ENCODE measurements at places on chromosomes 7 and 10.

DNA sequence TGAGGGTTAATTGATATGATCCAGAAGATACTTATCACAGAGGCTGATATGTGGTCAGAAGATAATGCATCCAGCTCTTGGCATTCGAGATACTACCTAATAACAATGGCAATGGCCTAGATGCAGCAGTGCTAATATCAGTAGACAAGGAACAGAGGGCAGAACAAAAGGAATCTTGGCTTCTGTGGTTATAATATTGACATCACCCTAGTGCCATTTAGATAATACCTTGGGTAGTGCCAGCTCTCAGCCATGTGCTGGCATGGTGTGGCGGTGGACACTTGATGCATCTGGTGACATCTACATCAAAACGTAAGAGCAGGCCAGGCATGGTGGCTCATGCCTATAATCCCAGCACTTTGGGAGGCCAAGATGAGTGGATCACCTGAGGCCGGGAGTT lies 101.8 kb downstream of the CALN1 start:
- ATAC-seq: no peak

- ATAC-seq: no peak
Observed at GRCh38 chr7:143455491-143455890, 12.2 kb downstream of the TAS2R60 start.

GRCh38 chr10:98391578-98391991 lies 23.4 kb downstream of the PYROXD2 start:
- ATAC-seq: peak; percentile 67

DNA sequence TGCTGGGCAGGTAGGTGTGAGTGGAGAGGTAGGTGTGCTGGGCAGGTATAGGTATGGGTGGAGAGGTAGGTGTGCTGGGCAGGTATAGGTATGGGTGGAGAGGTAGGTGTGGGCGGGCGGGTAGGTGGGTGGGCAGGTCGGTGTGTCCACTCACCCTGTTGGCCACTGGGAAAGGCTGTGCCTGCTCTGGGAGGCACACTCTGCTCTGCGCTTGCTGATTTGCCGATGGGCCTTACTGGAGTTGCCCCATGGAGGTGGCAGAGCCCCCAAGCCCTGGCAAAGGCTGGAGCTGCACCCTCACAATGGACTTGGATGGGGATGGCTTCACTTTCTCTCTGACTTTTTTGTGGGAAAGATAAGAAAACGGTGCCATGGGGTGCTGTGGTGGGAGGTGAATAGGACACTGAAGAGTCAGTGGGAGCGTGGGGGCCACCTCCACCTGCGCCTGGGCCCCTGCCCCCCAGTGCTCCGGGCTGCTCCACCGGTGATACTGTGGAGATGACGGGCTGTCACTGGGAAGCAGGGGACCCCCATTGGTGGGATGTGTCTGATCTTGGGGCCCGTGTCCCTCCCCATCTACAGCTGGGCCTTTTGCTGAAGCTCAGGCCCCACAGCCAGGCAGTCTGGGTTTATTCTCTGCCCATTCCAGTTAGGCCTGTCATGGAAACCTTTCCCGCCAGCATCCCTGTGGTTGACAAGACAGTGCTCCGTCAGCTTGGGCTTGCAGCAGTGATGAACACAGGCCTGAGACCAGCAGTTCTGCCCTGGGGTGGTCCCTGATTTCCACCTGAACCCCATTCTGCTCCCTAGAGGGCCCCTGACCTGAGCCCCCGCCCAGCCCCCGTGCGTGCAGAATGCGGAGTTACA lies 75.0 kb downstream of the NKX6-2 start:
- no peak for ATAC-seq

- no peak for ATAC-seq
Observed at GRCh38 chr10:108250936-108251620, 1086.6 kb upstream of the SORCS1 start.

DNA sequence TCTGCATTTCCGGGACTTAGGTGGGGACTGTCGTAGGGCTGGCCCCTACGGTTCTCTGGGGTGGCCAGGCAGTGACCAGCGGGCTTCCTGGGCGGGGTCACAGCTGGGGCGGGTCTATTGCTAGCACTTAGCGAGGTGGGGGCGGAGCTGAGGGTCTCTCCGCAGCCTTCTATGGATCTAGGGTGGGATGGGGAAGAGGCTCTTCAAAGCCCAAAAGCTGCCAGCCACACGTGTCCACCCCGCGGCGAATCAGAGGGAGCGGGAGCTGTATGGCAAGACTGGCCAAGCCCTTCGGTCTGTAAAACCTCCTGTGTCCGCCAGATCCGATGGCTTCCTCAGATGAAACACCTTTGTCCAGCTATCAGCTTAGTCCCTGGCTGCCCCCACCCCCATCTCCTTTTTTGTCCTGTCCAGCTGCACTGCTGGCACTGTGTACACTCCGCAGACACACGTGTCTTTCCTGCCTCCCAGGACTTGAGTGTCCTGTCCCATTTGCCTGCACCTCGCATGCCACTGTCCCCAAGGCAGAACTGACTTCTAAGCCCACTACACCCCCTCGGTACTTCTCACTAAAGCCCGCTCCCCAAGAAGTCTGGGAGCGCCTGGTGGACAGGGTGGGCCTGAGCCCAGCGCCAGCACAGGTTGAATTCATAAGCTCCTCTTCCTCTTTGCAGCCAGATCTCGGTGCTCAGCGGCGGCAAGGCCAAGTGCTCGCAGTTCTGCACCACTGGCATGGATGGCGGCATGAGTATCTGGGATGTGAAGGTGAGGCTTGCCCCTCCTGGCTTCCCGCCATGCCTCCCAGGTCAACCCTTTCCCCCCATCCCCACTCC lies 14.8 kb downstream of the PDAP1 start:
- ATAC-seq: peak; percentile 62

- ATAC-seq: no peak
Observed at GRCh38 chr7:27518561-27519350, 143.9 kb downstream of the HIBADH start.

DNA sequence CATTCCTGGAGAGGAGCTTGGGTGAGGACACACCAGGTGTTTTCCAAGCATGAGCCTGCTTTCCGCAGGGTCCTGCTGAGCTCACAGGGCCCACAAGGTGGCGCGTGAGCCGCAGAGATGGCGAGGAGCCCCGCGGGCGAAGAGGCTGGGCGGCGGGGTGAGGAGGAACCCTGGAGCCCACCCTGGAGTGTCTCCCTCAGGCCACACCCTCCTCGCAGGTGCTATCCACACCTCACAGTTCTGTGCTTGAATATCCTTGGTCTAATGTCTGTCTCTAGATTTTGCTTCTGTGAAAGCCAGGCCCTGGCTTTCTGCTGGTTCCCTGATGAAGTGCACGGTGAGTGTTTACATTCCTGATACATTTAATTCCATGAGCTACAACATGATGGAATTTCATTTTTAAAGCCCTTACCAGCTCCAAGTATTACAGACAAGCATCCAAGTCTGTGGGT lies 433.6 kb downstream of the ACTR3B start:
- peak; percentile 75 for ATAC-seq
